GM04504 (cell line): ENCODE measurements at places on chromosomes 12 and 14.

DNA sequence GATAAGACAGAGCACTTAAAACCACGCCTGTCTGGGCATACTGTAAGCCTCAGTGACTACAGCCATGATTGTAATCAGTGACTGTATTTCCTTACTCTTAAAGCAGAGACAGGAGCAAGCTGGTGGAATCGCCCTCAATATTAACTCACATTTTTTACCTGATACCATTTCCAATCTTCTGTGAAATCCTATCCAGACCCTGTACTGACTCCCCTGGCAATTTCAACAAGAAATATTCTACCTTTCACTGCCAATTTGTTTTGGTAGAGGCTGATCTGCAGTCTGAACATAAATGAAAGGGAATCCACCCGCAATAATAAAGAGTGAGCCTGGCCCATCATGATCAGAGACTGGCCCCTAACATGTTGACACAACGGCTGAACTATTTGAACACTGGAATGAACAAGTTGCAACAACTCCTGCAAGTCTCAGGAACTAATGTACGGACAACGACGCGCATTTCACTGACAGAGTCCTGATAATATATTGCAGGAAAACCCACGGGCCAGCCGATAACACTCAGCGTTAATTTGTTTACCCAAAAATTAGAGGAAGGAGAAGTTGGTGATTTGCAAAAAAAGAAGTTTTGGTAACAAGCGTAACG, 195.5 kb upstream of the BTG1 start:
- no peak for DNase-seq

DNA sequence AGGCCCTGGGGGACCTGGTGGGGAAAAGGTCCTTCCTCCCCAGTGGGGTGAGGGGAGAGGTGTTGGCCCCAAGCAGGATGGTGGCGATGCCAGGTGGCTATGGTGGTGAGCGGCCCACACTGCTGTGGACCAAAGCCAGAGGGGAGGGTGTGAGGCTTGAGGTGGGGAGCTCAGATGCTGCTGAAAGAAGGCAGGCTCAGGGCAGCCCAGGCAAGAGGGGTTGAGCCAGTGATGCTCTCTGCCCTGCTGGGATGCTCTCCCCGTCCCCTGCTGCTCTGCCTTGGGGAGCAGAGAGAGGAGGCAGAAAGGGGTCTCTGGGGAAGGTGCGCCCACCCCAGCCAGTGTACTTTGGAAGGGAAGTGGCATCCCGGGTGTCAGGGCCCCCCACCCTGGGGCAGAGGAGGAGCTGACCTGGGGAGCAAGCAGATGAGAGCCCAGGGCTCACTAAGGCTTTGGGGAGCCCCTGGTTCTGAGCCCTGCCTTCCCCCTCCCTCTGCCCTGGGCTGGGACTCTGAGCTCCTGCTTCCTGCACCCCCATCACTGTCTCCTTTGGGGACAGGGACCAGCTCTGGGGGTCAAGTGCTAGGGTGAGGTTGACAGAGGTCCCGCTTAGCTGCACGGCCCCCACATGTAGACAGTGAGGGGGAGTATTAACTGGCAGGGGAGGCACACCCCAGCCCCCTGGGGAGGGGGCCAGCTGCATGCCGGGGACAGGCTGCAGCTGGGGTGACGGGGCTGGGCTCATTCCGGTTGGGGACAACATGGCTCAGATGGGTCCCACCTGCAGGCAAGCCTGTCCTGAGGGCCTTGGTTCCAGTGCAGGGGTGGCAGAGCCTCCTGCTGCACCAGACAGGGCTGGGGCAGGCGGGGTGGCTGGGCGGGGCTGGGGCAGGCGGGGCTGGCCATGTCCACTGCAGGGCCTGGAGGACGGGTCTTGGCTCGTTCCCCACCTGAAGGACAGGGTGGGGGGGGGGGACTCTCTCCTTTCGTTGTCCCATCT, 124.4 kb downstream of the KIF26A start:
- no peak for DNase-seq

DNA sequence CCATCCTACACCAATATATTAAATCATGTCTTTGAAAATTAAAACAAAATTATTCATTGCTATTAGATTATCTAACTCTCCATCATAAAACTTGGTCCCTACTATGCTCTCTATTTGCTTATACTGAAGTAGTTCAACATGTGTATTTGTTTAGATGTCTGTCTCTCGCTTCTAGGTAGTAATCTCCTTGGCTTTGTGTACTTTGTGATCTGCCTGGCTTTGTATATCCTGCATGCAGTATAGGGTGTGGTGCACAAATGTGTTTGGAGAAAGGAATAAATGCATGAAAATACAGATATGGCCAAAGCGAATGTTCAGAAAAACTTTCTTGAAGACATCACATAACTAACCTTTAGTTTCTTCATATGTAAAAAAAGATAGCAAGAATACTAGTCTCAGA, 246.6 kb upstream of the LRFN5 start:
- DNase-seq = no peak

DNA sequence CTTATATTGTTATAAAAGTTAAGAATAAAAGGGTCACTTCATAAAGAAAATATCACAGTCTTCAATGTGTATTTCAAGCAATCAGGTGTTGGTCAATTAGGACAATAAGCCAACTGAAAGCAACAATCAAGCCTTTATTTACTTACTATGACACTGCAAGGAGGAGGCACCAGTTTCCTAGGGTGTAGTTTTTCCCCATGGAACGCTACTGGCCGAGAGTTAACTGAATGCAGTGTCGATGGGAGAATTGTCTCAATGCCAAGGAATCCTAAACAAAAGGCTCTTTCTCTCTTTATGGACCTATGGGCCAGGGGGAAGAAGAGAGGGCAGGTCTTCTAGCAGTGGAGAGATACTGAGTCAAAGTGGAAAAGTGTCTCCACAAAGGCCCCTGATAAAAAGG, 142.4 kb downstream of the CMAS start:
- no peak for DNase-seq

- DNase-seq = no peak
Measured at GRCh38 chr14:79473651-79474050, 737.7 kb downstream of the DIO2 start.

GRCh38 chr14:43184540-43184939, 1322.5 kb downstream of the FSCB start:
- DNase-seq = no peak

DNA sequence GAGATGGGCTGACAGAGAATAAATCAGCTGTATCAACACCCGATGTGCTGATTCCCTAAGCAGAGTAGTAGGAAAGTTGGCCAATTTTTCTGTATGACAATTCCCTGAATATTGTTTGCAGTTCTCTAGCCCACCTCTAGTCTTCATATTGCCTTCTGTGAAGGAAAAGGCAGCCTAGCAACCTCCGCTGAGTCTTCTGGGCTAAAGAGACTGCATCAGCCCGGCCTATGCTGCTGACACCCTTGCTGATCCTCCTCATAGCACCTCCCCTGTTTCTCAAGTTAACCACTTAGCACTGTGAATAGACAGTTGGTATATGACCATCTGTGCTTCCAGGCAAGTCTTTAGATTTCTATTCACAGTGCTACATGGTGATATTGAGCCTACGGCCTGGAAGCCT, 161.1 kb upstream of the EGLN3 start:
- no peak for DNase-seq

DNA sequence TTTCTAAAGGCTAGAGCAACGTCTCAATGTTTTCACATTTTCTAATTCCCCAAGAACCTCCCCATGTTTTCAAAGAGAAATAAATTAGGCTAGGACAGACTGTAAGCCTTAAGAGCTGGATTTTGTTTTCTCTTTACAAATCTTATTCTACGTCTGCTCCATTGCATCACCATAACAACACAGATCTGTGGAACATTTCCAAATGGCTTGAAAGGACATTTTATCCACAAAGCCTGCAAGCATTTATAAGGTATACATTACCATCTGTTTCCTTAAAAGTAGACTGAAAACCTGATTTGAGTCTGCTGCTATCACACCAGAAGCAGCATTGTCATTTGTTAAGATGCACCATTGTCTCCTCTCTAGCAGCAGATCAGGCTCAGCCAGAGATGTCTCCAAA, 115.3 kb upstream of the PLEKHA5 start:
- DNase-seq = no peak

- no peak for DNase-seq
Measured at GRCh38 chr12:100339071-100339470, 17.8 kb upstream of the SLC17A8 start.

- no peak for DNase-seq
Measured at GRCh38 chr14:80084196-80084595, 127.1 kb downstream of the DIO2 start.

DNA sequence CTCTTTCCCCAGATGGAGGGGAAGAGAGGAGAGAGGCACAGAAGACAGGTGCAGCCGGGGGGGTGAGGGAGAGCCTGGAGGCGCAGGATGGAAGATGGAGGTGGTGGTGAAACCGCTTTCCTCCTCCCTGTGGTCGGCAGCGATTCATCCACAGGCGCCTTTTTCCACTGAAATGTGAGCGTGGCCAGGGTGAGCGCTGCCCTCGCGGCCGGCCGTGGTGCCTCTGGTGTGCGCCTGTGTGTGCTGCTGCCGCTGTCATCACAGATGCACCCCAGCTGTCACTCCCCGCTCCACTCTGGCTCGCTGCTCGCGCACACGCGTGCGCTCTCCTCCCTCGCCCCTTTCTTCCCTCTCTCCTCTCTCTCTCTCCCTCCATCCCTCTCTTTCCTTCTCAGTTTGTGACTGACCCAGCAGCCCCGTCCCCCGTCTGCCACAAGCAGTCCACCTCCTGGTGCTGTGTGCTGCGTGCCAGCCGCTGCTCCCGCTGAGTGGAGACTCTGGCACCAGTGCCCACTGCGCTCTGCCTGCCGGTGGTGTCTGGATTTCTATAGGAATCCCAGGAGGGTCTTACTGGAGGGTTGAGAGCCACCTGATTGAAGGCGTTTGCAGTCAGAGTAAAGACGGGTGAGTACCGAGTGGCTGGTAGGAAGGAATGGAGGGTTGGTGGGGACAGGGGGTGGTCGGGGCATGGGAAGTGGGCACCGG, at the start of gene LRTM2:
LRTM2 (plus strand) TSS at position 375 of the 705 bp plus-strand sequence. CDS start 7,584 bp downstream, outside the sequence.
- DNase-seq = no peak

DNA sequence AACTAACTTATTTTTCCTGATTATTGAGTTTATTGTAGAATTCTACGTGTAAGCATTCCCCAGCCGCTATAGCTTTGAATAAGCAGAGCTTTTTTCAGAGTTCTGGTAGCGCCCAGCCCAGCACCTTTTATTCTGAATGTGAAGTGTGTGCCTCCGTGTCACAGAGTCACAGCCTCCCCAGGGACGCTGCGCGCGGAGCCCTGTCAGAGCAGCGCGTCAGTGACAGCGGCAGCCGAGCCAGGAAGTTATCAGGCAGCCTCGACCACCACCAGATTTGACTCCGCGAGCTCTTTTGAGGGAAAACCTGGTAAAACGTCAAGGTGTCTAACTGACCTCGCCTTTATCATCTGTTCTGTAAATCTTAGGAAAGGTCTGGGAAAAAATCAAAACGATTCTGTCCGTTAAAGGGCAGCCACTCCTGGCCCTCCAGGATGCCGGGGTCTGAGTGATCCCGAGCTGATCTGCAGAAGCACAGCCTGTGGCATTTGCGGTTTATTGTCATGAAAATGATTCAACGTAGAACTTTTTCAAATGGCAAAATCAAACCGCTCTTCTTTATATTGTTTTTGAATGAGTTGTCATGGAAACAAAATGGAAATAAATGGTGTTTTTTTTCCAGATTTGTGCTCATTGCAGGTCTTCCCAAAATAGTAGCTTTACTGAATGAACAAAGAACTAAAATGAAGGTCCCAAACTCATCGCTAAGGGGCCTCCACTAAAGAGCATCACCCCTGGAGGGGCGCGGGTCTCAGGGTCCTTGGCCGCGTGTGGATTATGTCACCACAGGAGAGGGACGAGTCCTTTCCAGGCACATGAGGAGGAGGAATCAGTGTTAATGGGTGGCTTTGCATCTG, 43.1 kb upstream of the MMP17 start:
- DNase-seq = no peak

GRCh38 chr14:73662487-73662943, 17.7 kb downstream of the DNAL1 start:
- DNase-seq = peak; percentile 89

DNA sequence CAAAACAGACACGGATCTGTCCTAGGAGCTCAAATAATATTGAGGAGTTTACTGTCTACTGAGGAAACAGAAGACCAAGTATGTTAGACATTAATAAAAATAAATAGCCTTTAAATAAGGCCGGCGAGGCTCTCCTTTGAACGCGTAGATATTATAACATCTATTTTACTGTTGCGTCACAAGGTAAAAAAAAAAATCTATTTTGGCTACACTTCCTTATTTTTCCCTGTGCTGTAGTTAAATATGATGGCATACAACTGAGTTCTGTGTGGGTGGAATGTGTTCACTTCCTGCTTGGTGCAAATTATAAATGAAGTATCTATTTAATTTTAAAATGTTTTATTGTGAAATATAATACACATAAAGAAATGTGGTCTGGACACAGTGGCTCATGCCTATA, 17.2 kb upstream of the RAD52 start:
- no peak for DNase-seq

- DNase-seq = no peak
Measured at GRCh38 chr12:131137836-131138637, 184.3 kb downstream of the ADGRD1 start.

DNA sequence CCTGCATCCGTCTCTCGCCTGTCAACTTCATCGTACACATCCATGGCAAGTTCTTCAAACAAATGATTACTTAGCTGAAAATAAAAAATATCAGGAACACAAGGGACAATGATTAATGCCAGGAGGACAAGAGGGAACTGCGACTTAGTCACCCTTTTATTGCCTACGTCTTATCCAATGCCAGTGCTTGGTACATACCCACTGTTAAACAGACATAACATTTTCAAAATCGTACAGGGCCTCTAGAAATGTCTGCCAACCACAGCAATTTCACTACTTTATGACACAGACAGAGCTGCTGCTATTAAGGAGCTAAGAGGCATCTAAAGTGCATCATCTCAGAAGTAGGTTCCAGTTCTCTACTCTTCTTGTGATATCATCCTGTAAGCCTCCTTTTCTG, 34.6 kb downstream of the GIT2 start:
- DNase-seq = no peak

GRCh38 chr12:52692254-52692653, 11.1 kb downstream of the KRT77 start:
- DNase-seq = no peak
